ENCODE measurements at places on chromosomes 12 and 14. TPM values are rescaled to one million over a fixed set of nuclear protein-coding genes. Genes with fewer than 3 reads are reported as not detected.

Gene STK38L
- total RNA-seq: 29.9 TPM

Gene ADIPOR2
- 52.8 TPM for total RNA-seq

Gene LYSET
- total RNA-seq: 19.7 TPM

Gene AMN
- 6.4 TPM for total RNA-seq

Gene ESR2
- total RNA-seq: 37.7 TPM

Gene NKX2-1
- total RNA-seq: not detected

Gene PIWIL1
- total RNA-seq: not detected

Gene IRAK3
- total RNA-seq: 0.04 TPM
